GM12864 (cell line): ENCODE measurements at places on chromosomes 11 and 22.

GRCh38 chr22:19117111-19117512, 5.1 kb downstream of the DGCR2 start:
- DNase-seq: no peak

DNA sequence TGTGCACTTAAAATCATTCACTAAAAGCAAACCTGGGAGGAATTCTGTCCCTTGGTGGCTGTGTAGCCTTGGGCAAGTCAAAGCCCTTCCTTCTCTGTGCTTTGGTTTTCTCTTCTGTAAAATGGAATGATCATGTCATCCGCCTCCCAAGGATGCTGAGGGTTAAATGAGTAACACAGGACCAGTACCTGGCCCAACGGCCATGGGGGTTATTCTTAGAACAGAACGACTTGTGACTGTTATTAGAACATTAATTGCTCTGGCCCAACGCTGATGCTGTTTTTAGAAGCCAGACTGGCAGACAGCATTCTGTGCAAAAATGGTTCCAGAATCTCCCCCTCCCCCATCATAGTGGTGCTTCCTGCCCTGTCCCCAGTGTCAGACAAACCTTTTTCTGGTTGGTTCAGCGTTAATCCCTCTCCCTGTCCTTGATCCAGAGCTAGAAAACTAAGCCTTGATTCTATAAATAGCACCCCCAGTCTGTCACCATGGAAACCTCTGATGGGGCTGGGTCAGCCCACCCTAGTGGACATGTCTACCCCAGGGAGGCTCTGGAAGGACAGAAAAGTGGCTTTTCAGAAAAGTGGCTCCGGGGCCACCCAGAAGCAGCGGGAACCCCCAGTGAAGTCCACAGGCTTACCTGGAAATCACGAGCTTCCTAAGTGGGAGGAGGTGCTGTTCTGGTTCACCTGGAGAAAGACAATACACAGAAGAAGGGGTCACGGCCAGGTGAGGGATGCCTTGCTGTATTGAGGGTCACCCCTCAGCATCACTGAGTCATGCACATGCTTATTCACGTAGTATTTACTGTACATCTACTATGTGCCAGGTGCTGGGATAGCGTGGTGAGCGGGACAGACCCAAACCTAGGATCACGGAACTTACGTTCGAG, 15.5 kb upstream of the TFIP11 start:
- no peak for DNase-seq

GRCh38 chr22:49439373-49439772, 388.3 kb downstream of the BRD1 start:
- no peak for DNase-seq

DNA sequence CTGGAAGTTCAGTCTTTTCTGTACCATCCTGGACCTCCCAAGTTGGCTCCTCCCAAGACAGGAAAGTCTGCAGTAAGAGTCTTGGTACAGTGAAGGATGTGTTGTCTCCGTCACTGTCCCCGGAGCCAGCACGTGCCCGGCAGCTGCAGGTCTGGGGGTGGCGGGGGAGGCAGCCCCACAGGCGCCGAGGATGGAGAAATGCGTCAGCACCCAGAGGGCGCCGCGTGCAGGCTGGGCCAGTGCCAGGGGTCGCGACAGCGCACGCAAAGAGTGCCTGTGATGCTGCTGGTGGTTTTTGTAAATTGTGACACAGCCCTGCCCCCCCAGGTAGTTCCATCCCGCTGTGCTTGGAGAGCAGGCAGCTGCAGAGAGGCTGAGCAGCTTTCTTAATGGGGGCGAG, 1200.5 kb downstream of the BRD1 start:
- DNase-seq: no peak

DNA sequence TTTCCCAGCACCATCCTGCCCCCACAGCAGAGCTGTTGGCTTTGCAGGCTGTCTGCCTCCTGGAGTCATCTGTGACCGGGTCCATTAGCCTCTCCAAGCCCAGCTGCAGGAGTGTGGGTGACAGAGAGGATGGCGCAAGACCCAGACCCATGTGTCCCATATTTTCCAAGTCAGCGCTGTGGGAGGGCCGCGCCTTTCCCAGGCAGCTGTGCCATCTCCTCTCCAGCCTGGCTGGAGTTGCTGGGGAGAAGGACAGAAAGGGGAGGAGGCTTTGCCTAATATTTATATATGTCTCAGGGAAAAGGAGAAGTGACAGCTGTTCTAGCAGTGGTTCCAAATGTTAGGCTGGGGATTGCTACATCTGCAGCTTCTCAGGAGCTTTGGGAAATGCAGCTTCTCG, 15.7 kb downstream of the DTX4 start:
- DNase-seq: no peak

GRCh38 chr22:39434243-39434653, 22.6 kb upstream of the MGAT3 start:
- no peak for DNase-seq

GRCh38 chr11:61509043-61510029, 787 bp downstream of the LRRC10B start:
- peak; percentile 29 for DNase-seq

- DNase-seq: no peak
Observed at GRCh38 chr11:4025248-4025966, 69.2 kb upstream of the RRM1 start.

- DNase-seq: no peak
Observed at GRCh38 chr22:45229181-45229580, 11.5 kb downstream of the KIAA0930 start.

- DNase-seq: no peak
Observed at GRCh38 chr11:64887757-64888405, 9.5 kb upstream of the EHD1 start.
